ENCODE measurements at places on chromosomes 11 and 22.
A peak's percentile ranks its signal among the peaks of the same experiment; 100 is the strongest.

DNA sequence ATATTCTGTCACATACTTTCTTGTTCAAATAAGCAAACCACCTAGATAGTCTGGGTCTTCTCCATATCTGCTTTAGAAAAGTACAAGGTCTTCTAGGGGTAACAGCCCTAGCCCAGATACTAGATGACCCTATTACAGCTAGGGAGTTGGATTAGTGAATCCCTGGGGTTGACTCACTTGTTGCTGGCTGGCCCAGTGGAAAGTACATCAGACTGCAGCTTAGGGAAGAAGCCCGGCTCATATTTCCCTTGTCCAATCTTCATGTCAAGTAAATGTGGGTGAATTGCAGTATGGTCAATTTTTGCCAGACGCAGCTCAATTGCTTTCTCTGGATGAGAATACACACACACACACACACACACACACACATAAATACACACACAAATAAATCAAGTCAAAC is 79.1 kb upstream of the SCUBE2 start:
- no peak for DNase-seq

DNA sequence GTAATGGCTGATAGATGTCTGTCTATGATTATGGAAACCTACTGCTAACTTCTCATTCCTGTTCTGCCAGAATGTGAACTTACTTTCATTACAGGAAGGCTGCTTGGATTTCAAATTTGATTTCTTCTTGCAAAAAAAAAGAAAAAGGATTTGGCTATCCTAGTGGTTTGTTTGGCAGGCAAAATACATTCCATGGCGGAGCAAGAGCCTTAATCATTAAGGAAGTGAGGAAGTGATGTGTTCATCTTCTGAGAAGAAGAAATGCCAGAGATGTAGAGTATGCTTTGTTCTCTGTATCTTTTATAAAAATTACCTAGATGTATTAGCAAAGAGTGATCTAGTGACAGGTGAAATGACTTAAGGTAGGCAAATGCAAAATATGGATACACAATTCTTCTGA is 356.3 kb downstream of the SOX6 start:
- no peak for DNase-seq

DNA sequence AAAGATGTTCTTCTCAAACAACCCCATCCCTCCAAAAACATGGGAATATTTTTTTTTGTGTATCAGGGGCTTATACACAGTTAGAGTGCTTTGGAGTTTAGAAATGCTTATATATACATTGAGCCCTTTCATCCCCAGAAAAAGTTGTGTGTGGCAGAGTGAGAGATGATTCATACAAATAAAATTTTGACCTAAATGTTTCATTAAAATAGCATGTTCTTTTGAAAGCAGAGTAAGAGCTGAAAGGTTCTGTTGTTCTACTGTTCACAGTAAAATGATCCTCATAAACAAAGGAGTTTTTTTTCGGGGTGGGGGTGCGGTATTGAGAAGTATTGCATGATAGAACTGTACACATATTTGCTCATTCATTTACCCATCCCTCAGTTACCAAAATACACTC is 512.4 kb downstream of the DLG2 start:
- DNase-seq, result no peak

- DNase-seq, result no peak
Measured at GRCh38 chr22:20672082-20672424, 101.9 kb upstream of the SERPIND1 start.

GRCh38 chr22:25449781-25450317 is 114.6 kb upstream of the GRK3 start:
- DNase-seq, result no peak

GRCh38 chr11:66789097-66789890 is 53.9 kb upstream of the RCE1 start:
- DNase-seq, result no peak

DNA sequence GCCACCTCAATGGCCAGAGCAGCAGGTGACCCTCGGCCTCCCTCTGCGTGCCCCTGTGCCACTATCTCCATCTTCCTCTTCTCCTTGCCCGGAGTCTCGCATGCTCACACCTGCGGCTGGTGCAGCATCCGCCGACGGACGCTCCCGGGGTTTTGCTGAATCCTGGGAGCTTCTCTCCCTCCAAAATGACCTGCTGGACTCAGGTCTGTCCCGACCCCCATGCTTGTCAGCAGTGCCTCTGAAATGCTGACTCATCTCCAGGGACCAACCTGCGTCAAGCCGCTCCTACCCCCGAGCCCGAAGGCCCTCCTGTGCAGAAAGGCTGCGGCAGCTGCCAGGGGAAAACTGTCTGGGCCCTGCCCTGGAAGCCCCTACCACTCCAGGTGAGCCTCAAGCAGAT is 58.4 kb downstream of the CELSR1 start:
- DNase-seq, result no peak

DNA sequence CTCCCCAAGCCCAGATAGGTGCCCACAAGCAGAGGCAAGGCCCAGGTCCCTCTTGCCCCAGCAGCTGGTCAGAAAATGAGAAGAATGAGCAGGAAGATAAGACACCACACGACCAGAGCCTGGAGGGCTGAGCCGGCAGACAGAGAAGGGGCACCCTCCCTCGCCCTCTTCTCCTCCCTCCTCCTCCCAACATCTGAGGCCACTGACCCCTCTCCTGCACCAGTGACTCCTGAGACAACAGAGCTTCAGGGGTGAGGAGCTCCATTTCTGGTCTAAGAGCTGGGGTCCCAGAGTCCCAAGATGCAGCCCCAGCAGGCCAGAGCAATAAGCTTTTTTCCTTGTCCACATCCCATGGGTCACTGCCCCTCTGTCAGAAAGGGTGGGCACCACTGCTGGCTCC is 159.2 kb downstream of the TRIM29 start:
- no peak for DNase-seq

- no peak for DNase-seq
Measured at GRCh38 chr11:75530577-75530976, 4.8 kb upstream of the GDPD5 start.

GRCh38 chr11:45269678-45270077 is 16.5 kb downstream of the SYT13 start:
- no peak for DNase-seq

GRCh38 chr11:1304380-1304779 is 5.1 kb downstream of the TOLLIP start:
- no peak for DNase-seq

GRCh38 chr11:57547854-57548377 is 10.5 kb downstream of the SMTNL1 start:
- no peak for DNase-seq

DNA sequence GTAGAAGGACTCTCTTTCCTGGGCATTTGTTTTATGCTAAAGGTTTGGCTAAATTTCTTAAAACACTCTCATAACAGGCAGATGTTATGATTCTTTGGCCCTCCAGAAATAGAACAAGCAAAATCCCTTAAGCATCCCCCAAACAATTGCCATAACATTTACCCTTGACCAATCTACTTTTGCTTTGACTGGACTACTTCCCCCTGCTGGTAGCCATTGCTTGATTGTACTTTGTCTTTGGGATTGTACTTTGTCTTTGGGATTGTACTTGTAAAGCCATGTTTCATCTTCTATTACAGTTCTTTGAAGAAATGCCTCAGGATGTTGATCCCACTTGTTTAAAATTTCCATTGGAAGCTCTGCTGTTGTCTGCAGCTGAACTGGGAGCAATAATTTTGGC is 53.3 kb upstream of the GLYAT start:
- DNase-seq, result no peak

DNA sequence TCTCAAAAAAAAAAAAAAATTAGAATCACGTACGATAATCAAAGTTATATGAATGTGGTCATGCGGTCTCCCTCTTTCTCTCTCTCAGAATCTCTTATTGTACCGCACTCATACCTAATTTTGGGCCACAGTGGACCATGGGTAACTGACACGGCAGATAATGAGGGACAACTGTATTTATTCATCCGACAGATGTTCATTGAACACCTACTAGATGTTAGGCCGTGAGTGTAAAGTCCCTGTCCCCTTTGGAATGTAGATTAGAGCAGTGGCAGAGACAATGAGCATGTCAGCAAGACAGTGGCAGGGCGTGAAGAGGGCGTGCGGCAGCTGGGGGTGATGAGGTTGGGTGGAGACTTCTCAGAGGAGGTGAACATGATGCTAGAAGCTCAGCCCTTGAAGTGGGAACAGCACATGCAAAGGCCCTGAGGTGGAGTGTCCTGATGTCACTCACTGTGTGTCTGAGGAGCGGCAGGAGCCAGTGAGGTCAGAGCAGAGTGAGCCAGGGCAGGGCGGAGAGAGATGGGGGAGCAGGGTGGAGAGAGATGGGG is 25.1 kb downstream of the CACNA1I start:
- no peak for DNase-seq

- no peak for DNase-seq
Measured at GRCh38 chr11:20213790-20214189, 53.5 kb upstream of the DBX1 start.

DNA sequence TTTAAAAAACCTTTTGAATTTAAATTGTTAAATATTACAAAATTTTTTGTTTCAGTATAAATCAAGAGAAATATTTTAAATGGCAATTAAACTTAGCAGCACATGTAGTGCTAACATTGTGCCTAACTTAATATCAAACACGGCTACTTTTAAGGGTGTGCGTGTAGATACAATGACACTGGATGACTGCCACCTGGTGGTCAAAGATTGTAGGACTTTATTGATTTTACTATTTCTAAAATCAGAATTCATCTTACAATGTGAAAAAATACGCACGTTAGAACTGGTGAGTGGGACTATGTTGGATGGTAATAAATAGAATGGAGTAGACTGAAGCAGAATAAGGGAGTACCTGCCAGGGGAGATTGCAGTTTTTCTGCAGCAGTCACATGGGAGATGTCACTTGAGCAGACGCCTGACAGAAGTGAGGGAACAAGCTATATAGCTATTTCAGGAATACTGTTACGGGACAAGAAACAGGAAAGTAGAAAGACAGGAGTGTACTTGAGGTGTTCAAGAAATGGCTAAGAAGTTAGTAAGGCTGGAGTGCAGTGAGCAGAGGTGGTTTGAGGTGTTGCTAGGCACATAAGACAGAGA is 52.9 kb downstream of the UVRAG start:
- peak; percentile 63 for DNase-seq
